Right ventricle myocardium inferior (tissue), 1 donor: ENCODE measurements at places on chromosomes 6 and 20. TPM values are rescaled to one million over a fixed set of nuclear protein-coding genes. Genes with fewer than 3 reads are reported as not detected.

GRCh38 chr6:108497883-108498282 is 62.8 kb upstream of the FOXO3 start:
- no peak for DNase-seq

FAM209B gene
- not detected for total RNA-seq

GRCh38 chr6:108597572-108598304 is 37.0 kb downstream of the FOXO3 start:
- DNase-seq, result no peak

DNA sequence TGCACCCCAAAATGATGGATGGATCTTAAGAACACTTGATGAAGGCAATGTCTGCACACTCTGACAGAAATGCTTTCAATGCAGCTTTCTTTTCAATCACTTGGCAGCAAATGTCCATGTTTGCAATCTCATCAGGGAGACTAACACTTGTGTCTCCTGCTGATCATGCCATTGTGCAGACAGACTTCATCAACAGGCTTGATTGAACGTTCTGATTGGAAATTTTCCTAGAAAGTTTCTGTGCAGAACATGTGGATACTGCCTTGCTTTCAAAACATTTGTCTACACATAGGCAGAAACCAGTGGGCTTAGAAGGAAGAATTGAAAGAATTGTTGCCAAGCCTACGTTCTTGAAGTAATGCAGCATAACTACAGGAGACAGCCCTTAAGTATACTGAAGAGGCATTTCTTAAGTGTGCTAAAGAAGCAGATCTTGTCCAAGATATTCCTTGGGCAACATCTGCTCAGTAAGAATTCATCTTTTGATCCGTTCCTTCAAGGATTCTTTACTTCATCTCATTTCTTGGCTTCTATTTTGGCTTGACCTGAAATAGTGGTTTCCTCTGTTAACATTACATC is 120.4 kb upstream of the PLCB4 start:
- no peak for DNase-seq

DNA sequence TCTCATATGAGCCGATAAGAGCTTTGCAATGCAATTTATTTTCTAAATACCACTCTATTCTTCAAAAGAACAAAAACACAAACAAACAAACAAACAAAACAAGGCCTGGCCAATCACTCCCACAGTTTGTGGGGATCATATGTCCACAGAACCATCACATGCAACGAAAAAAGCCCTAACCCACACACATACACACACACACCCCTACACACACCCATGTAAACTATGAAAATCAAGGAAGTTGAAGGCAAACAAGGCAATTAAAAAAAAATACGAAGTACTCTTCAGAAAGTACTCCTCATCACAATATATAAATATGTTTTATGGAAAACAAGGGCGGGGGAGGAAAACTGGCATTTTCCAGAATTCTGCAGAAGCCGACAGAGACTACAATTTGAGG is 66.2 kb upstream of the PTGIS start:
- DNase-seq, result no peak

DNA sequence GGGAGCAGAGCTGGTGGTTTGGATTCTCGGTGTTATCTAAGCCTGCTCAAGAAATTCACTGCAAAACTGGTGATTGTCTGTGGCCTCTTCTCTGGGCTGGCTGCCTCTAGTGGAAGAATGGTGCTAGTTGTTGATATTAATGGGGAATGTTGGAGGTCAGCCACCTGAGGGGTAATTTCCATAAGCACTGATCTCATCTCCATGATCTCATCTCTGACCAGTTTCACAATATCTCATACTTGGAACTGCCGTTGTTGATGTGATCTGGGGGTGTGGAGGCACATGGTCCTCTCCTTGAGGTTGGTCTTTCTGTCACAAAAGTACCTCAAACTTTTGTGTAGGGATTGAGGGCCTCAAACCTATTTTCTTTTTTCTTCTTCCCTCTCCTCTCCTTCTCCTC is 102.6 kb downstream of the CD109 start:
- DNase-seq, result peak; percentile 45

- no peak for DNase-seq
Observed at GRCh38 chr6:126531840-126532239, 191.9 kb downstream of the CENPW start.

DNA sequence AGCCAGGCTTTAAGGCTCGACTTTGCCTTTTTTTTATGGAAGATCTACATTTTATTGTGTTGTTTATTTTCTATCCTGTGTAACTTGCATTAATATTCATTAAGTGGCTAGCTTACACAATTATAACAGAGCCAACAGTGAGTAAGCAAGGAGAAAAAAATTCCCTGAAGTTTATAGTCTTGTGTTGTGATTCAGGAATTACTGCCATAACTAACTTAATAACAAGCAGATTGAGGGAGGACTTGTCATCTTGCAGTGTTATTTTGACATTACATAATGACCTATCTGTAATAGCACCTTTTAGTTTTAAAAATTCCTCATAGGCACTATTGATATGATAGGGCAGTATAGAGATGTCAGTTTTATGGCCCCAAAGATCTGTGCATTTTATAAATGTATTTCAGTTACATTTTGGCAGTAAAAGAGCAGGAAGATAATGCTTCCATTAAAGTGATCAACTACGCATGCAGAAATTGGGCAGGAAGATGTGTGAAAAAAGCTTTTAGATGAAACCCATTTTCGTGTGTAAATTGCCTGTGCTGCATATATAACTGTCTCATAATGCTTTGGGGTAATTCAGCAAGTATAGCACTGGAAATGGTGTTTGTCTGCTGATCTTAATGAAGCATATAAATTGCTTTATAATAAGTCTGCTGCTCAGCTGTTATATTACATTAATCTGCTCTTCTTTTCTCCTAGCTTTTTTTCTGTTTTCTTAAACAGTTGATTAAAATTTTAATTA is 123.0 kb downstream of the SMAP1 start:
- no peak for DNase-seq

GRCh38 chr6:168737481-168737880 is 296.5 kb downstream of the SMOC2 start:
- DNase-seq, result no peak
